A172 (cell line): ENCODE measurements at places on chromosomes 12 and 14. TPM values are rescaled to one million over a fixed set of nuclear protein-coding genes. Genes with fewer than 3 reads are reported as not detected.
A peak's percentile ranks its signal among the peaks of the same experiment; 100 is the strongest.

The FAM161B gene
- total RNA-seq: 1.5 and 2.7 TPM in 2 replicates

The MYO1A gene
- not detected in 2 replicates for total RNA-seq

DNA sequence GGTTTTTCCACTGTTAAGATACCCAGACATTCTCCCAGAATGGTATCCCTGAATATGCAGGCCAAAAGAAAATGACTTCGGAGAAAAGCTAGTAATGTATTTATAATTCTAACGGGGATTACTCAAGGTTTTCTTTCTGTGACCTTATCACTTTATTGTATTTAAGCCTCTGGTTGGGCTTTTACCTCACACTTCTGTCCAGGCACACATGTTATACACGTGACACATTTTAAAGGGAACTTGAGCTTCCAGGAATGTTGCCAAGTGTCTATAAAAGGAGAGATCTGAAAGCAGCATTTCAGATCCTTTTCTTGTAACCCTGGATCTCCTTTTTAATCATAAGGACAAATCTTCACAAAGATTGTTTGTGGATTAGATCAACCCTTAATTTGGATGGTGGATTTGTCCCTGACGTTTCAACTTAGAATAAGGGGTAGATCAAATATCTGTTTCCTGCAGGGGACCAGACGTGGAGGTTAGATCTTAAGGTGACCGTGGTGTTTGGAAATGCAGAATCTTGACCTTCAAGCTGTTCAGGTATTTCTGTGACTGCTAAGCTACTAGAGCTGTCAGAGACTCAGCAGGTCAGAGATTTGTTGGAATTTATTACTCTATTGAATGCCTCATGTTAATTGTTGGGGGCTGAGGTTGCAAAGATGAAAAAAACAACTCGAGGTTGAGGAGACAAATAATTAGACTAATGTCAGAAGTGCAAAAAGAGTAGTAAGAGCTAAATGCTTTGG is 1.5 kb downstream of the CIPC start:
- DNase-seq: peak; percentile 31

DNA sequence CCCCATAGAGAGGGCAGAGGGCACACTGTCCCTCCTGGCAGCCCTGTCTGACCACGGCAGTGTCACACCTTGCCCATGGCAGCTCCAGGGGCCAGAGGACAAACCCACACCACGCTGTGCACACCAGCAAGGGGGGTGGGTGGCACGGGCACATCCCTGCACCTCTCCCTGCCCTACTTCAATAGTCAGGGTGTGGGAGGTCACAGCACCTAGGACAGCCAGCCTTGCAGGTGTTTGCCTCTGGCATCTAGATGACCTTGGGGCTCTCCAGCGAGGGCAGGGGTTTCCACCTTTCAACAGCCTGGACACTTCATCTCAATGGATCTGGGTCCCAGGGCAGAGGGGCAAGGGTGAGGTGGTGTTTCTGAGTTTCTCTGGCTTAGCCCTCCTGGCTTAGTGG is 69.2 kb downstream of the LGMN start:
- DNase-seq: no peak

The KRT83 gene
- 0.05 and 0.41 TPM in 2 replicates for total RNA-seq

DNA sequence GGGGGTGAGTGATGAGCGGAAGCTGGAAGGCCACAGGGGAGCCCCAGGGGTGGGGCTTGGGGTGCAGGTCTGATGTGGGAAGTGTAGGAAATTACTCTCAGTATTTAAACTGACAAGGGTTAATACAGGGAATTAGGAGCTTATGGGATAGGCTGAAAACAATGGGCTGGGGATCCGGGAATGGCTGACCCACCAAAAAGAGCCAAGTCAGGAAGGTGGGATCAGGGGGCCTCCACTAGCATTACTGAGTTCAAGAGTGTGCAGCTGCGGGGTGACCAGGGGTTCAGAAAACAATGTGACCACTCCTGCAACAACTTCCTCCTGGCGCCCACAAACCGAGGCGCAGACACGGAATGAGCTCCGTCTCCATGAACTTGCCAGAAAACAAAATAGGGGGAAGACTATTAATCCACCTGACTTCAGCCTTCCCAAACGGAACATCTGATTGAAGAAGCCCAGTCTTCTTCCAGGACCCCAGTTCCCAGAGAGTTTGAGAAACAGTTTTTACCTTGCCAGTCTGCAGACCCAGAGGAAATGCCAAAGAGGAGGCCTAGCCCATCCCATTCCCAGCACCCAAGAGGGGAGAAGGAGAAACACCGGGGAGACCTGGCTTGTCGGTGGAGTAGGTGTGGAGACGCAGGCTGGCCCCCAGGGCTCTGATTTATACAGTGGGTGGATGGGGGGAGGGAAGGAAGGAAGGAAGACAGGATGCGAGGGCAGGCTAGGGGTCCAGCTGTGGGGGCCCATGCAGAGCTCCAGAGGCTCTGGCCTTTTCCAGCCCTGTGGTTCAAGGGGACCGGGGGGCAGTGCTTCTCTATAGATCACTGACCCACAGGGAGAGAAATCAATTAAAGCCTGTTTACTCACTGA is 16.5 kb upstream of the YY1 start:
- DNase-seq: no peak

The GPR68 gene
- 0.48 and 0.98 TPM in 2 replicates for total RNA-seq

GRCh38 chr12:132686825-132687210 is 324 bp downstream of the POLE start:
- DNase-seq: no peak

GRCh38 chr12:54390176-54390667 is 5.7 kb upstream of the ZNF385A start:
- DNase-seq: no peak

DNA sequence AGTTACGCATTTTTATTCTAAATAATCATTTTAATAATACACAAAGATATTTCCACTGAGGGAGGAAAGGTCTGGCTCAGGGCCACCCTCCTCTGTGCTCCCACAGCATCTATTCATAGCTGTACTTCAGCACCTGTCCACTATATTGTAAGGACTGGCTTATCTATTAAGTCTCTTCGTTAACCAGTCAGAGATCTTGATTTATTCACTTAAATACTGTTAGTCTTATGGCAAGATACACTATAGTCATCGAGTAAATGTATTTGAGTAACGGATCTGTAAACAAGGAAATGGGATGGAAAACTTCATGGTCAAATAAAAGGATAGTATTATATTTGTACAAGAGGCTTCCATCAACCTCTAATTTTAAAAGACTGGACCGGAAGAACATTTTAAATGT is 54.6 kb downstream of the SPTLC2 start:
- DNase-seq: no peak

The MGST1 gene
- 8.1 and 11.4 TPM in 2 replicates for total RNA-seq

DNA sequence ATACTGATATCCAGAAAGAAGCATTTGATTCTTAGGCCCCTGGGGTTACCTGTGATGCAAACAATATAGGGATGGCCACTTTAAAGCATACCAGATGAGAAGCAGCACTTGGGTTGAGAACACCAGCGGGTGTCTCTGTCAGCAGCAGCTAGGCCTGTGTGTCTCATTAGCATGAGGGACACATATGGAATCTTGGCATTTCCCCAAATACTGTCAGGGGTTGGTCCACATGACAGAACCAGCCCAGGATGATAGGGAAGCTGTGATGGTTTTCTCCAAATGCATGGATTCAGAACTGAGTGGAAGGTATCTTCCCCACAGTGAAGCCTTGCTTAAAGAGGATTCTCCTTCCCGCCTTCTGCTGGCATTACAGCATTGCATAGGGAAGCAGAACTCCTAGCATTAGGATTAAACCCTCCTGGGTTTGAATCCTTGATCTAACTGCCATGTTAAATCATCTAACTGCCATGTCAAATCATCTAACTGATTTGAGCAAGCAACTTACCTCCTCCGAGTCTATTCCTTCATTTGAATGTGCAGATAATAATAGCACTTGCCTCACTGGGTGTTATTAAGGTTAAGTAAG is 111.5 kb upstream of the WSCD2 start:
- no peak for DNase-seq

The GALNT6 gene
- total RNA-seq: 16.5 and 38.0 TPM in 2 replicates

The BMAL2 gene
- total RNA-seq: 37.2 and 50.3 TPM in 2 replicates

- no peak for DNase-seq
Measured at GRCh38 chr12:93168751-93169150, 209.0 kb upstream of the NUDT4 start.

The ACOT6 gene
- total RNA-seq: not detected in 2 replicates

DNA sequence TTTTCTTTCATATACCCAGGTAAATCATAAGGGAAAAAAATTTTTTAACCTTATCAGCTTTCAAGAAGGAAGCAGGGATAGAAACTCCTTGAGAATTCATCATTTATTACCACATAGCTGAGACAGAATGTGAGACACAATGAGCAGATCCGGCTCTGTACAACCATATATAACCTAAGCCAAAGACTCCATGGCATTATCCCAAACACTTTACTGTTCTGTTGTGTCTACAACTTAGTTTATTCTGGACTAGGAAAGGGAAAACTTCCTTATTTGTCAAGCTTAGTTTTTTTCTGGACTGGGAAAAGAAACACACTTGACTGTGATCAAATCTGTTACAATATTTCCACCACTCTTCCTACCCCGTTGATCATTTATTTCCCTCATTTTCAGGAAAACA is 38.3 kb upstream of the CATSPERB start:
- DNase-seq: no peak

The NEUROD4 gene
- not detected in 2 replicates for total RNA-seq

- no peak for DNase-seq
Measured at GRCh38 chr14:73842201-73842600, 9.4 kb upstream of the PTGR2 start.

- no peak for DNase-seq
Measured at GRCh38 chr14:71264260-71264659, 357.0 kb downstream of the PCNX1 start.

DNA sequence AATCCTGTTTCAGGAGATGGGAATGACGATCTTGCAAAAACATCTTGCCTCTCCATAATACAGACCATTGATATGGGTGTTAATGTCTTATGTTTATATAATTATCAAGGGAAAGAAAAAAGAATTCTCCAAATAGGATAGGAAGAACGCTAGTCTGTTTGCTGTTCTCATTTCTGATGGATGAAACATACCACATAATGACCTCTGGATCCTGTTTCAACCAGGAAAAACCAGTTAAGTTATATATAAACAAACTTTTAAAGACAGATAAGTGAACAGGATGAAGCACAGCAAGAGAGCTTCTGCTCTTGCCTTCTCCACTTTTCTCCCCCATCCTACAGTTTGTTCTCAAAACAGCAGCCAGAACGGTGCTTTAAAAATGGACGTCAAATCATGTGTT is 27.8 kb downstream of the COQ6 start:
- DNase-seq: no peak

The GCH1 gene
- 3.1 and 17.0 TPM in 2 replicates for total RNA-seq

The ERH gene
- 155 and 165 TPM in 2 replicates for total RNA-seq

The SLC6A13 gene
- total RNA-seq: 0.12 TPM in 1 of 2 replicates, not detected in the other

- no peak for DNase-seq
Measured at GRCh38 chr12:124474709-124475108, 92.7 kb downstream of the NCOR2 start.

DNA sequence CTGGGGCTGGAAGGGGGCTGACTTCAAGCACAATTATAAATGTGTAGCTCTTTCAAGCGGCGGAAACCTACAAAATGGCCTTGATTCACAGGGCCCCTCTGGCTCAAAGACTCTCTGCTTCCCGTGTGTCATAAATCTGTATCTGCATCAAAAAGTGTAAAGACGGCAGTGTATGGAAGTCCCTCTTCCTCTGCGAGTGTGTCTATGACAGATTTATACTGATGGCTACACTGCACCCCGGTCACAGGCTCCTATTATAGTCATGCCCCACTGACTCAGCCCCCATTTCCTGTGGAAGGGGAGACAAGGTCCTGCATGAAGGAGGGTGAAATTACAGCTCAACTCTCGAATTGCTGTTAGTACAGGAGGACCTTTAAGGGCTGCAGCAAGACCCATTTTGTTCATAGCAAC is 68.6 kb downstream of the HMGA2 start:
- peak; percentile 83 for DNase-seq

DNA sequence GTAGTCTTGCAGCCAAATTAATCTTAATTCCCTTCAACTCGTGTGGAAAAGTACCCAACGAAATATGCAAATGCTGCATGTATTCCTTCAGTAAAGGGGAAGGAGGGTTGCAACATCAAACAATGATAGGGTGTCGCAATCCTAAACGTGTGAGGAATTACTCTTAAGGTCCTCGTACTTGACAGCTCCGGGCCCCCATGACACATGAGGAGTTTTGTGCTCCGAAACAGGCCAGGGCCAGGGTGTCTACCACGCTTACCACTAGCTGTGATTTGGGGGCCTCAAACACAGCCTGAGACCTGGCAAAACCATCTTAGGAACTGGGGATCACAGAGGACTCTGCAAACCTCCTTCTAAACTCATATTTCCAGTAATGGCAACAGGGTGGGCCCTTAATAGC is 20.4 kb downstream of the FOS start:
- DNase-seq: no peak

The ARHGEF40 gene
- 19.8 and 21.2 TPM in 2 replicates for total RNA-seq

The CCDC184 gene
- total RNA-seq: 0.29 TPM in 1 of 2 replicates, not detected in the other

DNA sequence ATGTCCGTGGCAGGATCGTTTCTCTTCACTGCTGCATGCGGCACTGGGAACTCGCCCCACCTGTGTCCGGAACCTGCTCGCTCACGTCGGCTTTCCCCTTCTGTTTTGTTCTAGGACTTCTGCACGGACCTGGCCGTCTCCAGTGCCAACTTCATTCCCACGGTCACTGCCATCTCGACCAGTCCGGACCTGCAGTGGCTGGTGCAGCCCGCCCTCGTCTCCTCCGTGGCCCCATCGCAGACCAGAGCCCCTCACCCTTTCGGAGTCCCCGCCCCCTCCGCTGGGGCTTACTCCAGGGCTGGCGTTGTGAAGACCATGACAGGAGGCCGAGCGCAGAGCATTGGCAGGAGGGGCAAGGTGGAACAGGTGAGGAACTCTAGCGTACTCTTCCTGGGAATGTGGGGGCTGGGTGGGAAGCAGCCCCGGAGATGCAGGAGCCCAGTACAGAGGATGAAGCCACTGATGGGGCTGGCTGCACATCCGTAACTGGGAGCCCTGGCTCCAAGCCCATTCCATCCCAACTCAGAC is 1.2 kb downstream of the FOS start:
- DNase-seq: no peak
